ENCODE measurements at places on chromosomes 7 and 10. TPM values are rescaled to one million over a fixed set of nuclear protein-coding genes. Genes with fewer than 3 reads are reported as not detected.

DNA sequence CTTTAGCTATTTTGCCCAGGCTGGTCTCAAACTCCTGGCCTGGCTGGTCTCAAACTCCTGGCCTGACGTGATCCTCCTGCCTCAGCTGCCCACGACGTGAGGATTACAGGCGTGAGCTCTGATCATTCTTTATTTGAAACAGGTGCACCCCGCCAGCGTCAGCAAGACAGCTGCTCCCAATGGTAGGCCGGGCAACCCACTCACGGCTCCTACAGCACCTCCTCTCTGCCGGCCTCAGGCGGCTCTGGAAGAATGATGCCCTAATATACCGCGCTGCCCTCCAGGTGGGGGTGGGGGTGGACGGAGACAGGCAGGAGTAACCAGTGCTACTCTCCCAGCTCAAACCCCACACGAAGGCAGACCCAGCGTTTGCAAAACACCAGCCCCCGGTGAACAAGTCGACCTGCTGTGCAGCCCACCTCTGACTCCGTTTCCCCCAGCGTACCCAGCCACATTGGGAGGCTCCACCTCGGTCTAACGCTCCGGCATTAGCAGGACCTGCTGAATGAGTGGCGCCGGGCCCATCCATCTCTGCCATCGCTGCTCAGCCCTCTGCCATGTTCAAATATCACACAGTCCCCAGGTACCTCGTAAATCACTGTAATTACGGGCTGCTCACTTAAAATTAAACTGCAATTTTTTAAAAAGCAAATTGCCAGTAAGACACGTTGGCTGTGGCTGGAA, 148.6 kb downstream of the ELFN1 start:
- DNase-seq: peak; percentile 59

CYP26C1 gene
- 0.35 TPM for total RNA-seq

PRPS1L1 gene
- total RNA-seq: not detected

DNA sequence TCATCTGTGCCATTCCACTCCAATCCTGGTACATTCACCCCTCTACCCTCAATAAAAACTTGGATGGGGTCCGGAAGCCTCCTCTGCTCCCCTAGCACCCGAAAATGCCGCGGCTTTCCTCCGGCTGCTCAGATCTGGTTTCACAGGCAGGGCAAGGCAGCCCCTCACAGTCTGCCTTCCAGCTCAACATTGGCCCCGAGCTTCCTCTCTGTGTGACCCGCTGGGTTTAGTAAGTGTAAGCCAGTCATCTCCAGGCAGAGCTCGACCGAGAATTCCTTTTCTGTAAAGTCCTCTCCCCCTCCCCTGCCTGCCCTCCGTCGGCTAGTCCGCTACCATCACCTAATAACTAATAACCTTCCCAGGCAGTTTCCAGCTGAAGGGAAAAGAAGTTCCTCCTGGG, 3.4 kb downstream of the INHBA start:
- DNase-seq: no peak

DNA sequence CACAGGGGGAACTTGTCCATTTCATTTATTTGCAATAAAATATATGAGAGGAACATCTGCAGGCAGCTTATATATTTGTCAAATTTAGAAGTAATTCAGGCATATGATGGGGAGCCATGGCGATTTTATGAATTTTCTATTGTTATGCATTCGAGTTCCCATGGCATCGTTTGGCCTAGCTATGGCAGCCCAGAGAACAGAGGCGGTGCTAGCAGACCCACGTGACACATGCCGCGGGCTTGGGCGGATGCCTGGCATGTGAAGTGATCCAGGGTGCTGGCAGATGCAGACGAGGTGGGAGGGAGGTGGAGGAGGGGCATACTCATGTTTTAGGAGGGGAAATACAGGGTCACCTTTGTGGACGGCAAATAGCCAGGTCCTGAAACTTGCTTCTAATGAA, 560.0 kb upstream of the GALNT17 start:
- no peak for DNase-seq

GPRIN2 gene
- 56.2 TPM for total RNA-seq

DNA sequence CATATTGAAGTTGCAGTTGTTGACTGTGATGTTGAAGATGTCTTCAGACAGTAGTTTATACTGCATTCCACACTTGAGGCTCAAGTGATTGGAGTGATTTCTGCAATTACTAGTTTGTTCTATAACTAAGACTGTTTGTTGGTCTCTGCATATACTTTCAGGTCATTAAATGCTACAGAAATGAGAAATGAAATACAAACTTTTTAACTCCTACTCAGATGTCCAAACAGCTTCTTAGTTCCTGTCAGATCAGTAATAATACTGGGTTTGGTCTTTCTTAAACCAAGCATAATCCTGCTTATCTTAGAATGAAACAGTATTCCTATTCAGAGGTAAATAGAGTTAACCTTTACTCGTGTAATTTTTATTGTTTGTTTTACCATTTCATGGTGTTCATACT, 115.9 kb downstream of the CCNY start:
- no peak for DNase-seq

DNA sequence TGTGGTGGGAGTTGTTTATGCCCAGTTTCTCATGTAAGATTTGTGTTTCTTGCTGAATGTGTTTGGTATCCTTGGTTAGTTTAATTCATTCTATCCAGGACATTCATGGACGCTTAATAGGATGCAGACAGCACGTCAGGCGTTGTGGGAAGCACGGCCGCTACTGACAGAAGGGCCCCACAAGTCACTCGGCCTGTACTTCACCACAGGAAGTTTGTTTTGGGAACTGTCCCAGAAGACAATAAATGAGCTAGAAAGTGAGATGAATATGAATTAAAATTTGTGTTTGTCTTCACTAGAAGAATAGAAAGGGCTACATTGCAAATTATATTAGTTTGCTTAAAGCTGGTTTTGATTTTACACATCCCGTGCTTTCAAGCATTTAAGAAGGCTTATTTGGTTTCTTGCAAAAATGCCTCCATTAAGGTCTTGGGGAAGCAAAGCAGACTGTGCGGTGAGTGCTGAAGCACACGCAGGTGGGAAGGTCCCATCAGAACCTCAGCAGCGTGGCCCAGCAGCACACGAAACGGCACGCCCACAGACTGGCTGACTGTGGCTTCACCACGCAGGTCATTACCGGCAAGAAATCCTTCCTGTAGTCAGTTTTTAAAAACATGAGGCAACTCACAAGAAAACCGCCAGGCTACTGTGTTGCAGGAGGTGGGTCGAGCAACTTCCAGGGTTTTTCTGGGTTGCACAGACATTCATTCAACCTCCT, 74.1 kb downstream of the VIPR2 start:
- no peak for DNase-seq

INA gene
- not detected for total RNA-seq

DNA sequence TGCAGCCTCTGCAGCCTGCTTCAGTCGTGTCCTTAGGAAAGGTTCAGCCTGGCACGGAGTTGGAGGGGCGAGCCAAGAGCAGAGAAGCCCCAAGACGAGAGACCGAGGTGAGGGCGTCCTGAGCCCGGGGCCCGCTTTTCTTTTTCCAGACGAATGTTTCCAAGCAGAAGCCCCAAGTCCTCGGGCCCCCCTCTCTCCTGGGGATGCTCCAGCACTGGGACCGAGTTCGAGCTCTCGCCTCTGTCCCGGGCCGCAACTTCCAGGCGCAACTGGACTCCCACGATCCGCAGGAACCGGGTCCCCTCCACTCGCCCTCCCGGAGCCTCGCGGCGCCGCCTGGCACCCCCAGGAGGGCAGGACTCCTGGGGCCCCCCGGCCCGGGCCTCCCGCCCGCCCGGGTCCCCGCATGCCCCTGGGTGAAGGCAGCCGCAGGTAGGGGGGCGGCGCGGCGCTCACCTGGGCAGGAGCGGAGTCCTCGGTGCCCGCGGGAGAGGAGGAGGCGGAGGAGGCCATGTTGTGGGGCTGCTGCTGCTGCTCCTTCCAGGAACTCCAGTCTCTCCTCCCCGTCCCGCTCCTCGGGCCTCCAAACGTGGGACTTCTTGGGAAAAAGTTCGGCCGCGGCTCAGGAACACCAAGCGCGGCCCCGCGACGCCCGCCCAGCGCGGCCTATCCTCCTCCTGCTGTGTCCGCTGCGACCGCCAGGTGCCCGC, 45.3 kb upstream of the CDK1 start:
- no peak for DNase-seq

DNA sequence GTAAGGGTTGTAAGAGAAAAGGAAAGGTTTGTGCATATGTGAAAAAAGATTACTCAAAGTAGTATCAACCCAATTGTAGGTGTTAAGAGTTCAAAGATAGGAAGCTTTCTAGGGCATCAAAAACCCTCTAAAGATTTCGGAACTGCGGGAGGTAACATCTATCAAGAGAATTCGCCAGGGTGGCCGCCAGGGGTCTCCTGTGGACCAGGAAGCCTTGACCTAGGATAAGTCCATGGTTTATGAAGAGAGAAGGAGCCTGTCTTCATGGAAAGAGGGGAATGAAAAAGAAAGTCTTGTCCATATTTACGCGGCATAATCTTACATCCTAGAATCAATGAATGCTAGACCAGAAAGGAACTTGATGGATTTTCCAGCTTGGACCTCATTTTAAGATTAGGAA, 140.7 kb upstream of the CALCR start:
- peak; percentile 68 for DNase-seq

DNA sequence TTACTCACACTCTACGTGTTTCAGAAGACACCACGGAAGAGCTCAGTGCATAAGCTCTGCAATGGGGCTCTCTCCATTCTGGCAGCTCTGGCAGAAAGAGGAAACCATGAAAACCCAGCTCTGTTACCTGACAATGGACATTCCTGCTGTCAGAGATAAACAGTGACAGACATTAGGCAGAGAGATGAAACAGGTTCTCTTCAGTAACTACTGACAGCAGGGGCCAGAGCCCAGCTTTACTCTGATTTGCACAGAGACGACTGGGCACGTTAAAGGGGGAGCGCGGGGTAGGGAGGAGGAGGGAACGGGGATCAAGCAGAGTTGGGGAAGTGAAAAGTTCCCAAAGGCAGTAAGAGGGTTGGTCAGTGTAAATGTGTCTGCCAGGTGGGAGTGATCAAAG, 206.1 kb downstream of the RAMP3 start:
- DNase-seq: no peak

GIMAP7 gene
- total RNA-seq: 47.0 TPM

AGR2 gene
- total RNA-seq: 66.3 TPM

DNA sequence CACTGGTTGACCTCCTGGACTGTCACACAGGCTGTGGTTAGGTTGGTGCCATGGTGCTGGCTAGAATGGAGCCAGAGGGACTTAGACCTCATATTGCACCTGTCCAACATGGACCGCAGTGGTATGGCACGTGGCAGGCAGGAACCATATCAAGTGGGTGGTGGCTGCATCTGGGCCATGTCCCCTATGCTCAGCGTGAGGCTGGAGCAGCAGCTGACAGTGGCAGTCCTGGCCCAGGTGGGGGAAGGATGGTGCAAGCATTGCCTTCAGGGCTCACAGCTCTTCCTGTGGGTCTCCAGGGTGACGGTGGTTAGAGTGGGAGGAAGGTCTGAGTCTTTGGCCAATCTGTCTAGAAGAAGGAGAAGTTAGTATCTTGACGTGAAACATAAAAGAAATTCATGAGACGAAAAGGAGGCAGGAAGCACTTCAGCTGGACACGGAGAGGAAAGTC, 54.5 kb upstream of the PFKFB3 start:
- no peak for DNase-seq

GPR15LG gene
- total RNA-seq: not detected

DNA sequence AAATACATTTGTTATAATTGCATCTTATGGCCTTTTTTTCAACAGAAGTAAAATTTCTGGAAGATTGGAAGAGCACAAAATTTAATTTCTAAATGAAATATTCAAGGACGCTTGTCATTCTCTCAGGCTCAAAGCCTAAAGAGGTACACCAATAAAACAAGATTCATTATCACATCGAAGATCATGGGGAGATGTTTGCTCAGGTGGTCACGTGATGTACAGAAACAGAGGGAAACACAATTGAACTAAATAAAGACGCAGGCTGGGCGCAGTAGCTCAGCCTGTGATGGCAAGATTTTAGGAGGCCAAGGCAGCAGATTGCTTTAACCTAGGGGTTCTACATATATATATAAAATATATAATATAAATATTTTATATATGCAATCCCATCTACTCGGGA, 37.3 kb upstream of the TMEM254 start:
- DNase-seq: no peak

- no peak for DNase-seq
Observed at GRCh38 chr10:120770496-120770895, 80.7 kb upstream of the WDR11 start.

DNA sequence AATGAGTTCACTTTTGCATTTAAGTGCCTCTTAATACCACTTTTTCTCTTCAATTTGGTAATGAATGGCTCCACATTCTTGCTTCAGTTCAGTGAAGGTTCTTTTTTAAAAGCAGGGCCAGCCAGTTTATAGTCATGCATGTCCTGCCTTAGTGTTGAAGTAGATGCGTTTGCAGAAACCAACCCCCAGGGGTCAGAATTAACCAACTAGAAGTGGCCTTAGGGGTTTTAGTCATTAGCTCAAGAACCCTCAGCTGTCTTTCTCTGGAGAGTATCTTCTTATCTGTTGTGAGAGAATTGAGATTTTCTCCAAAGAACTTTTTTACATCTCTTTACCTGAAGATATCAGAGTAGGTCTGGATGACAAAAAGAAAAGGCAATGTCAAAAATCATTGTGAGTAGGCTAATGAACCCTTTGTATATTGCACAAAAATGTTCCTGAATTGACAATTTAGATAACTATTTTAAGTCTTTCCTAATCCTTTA, 82.2 kb downstream of the PIK3CG start:
- no peak for DNase-seq

ANKRD30A gene
- 0.12 TPM for total RNA-seq

DNA sequence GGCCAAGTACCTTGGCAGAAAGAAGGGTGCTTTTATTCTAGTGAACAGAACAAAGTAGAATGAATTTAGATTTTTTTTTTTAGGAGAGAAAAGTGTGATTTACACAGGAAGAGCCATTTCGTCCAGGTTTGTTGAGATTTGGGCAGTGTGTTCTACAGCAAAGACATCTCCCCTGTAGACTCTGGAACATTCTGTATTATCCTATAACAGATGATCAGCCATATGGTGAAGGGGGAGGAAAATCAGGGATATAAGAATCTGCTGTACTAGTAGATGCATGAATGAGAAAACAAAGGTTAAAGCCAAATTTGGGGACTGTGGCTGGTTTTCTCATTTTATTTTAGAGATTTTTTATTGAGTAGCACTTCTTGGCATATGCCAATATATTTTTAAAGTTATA, 453.7 kb upstream of the LRRTM3 start:
- no peak for DNase-seq

SLC26A3 gene
- not detected for total RNA-seq
